ENCODE measurements at places on chromosomes 4 and X.

DNA sequence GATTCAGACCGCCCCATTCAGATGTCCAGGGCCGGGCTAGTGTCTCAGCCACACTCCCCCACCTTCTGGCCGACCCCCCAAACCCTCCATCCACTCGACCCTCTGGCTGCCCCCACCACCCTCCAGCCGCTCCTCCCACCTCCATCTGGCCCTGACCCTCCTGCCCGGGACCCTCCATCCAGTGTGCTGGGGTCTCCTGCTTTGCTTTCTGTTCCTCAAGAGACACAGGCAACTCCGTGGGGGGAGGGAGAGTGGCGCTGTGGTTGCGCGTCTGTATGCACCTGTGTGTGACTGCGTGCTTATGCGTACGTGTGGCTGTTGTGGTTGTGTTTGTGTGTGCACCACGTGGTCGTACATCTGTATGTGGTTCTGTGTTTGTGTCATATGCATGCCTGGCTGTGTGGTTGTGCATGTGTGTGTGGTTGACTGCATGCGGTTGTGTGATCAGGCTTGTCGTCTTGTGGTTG, 33.3 kb downstream of the CPLX1 start:
- DNase-seq, result peak; percentile 16

- DNase-seq, result no peak
These were observed 70.2 kb upstream of the MAP3K15 start for GRCh38 chrX:19585332-19586082.

GRCh38 chr4:177569434-177569833, 127.2 kb upstream of the AGA start:
- DNase-seq, result no peak

GRCh38 chr4:30818541-30818940, 98.4 kb downstream of the PCDH7 start:
- DNase-seq, result no peak

DNA sequence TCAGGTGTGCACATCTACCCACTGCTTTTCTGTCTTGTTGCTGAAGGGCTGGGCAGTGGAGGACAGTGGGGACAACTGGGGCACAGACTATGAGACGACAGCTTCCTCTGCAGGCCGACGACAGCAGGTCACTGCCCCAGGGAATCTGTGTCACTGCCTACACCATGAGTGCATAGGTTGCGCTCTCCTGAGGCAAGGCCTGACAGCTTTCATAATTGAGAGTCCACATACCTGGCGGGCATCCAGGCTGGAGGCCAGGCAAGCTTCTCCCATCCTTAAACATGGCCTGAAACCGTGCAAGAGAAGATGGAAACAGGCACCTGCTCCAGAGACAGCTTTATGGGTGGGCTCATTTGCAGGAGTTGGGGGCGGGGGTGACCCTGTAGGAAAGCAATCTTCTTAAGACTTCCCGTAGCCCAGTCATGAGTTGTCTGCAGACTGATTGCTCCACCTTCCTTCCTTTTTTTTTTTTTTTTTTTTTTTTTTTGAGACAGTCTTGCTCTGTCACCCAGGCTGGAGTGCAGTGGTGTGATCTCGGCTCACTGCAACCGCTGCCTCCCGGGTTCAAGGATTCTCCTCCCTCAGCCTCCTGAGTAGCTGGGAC, 2.9 kb downstream of the ANOS1 start:
- no peak for DNase-seq

GRCh38 chr4:24793219-24794005, 2.0 kb upstream of the SOD3 start:
- no peak for DNase-seq

DNA sequence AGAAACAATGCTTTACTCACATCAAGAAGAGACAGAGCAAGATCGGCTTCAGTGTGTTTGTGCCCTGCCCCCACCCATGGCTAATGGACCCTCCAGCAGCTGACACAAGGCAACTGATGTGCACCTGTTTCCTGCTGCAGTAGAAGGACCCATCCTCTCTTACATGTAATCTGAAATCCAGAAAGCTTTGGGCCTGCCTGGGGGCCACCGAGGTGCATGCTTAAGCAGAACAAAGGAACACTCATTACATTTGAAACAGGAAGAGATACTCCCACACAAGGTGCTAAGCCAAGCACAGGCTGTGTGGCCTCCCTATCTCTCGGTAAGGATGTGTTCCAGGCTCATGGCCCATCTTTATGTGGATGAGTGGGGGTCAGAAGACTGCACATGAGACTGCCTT, 338.0 kb downstream of the SPOCK3 start:
- DNase-seq, result no peak

DNA sequence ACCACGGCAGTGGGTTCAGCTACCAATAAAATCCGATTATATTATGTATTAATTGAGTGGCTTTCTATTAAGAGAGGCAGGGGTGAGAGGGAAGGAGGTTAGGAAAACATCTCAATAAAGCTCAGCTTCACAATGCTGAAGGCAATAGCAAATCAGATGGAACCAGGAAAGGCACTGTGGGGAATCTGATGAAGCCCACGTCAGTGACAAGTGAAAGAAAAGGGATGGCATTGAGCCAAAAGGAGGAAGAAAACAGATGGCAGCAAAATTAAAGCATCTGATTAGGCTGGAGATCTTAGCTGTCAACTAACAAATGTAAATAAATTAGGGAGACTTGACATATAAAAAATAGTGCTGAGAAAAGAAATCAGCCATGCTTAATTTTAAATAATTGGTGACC, 180.9 kb downstream of the RASL11B start:
- no peak for DNase-seq

DNA sequence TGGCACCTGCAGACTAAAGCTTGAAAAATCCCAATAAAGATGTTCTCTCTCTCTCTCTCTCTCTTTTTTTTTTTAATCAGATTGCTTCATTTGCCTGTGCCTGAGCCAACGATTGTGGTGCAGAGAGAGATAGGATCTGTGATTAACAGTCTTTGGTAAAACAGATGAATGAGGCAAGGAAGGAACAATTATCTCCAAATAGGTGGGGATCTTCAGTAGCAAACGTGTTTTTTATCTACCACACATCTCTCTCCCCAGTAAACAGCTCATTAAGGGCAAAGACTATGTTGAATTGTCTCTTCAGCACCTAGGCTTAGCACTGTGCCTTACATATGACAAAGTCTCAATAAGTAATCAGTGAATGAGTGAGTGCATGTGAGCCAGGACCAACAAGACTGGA, 96.3 kb downstream of the SMIM20 start:
- DNase-seq, result no peak

- no peak for DNase-seq
These were observed 17.2 kb upstream of the PRSS48 start for GRCh38 chr4:151259752-151260151.

GRCh38 chrX:24575496-24575895, 71.7 kb downstream of the PCYT1B start:
- no peak for DNase-seq

GRCh38 chrX:139475432-139475831, 55.1 kb upstream of the F9 start:
- DNase-seq, result no peak

- DNase-seq, result no peak
These were observed 62.2 kb downstream of the PRKX start for GRCh38 chrX:3651277-3651676.

DNA sequence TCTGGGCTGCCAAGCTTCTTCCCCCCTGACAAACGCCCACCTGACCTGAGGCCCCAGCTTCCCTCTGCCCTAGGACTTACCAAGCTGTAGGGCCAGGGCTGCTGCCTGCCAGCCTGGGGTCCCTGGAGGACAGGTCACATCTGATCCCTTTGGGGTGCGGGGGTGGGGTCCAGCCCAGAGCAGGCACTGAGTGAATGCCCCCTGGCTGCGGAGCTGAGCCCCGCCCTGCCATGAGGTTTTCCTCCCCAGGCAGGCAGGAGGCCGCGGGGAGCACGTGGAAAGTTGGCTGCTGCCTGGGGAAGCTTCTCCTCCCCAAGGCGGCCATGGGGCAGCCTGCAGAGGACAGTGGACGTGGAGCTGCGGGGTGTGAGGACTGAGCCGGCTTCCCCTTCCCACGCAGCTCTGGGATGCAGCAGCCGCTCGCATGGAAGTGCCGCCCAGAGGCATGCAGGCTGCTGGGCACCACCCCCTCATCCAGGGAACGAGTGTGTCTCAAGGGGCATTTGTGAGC, 37.0 kb downstream of the HTRA3 start:
- no peak for DNase-seq

GRCh38 chr4:5991405-5991804, 26.8 kb downstream of the C4orf50 start:
- no peak for DNase-seq

DNA sequence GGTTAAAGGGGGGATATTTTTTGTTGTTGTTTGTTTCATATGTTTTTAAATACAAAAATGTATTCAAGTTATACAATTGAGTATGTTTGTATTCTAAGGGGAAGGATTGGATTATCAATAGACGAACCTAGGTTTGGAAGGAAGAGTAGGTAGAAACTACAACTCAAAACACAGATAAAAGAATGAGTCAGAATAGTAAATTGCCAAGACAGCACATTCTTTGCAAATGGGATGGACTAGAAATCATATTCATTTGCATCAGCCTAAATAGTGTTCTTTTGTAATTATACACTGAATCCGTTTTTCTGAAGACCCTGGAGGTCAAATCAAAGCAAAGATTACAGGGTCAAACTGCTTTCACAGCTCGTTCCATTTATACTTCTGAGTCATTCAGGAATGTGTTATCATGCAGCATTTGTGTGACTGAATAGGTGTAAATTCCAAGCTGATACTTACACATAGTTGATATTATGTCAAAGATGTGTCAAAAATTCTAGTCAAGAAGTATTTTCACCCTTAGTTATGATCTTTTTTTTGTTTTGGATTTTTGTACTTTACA, 273.3 kb upstream of the FAT4 start:
- no peak for DNase-seq

DNA sequence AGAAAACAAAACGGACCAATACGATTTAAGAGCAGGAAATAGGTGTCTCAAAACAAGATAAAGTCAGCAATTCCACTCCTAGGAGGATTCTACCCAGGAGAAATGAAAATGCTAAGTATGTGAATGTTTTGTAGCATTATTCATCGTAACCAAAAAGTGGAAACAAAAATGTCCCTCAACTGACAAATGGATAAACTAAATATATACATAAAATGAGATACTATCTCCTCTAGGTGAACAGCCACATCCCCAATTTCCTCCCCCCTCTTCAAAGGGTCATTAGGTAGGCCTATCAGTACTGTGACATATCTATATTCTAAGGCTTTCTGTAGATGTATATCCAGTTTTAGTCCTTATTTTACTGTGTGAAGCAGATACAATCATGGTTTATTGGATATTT, 18.0 kb downstream of the DDX3X start:
- no peak for DNase-seq

- no peak for DNase-seq
These were observed 83.8 kb downstream of the HS3ST1 start for GRCh38 chr4:11344916-11345315.

DNA sequence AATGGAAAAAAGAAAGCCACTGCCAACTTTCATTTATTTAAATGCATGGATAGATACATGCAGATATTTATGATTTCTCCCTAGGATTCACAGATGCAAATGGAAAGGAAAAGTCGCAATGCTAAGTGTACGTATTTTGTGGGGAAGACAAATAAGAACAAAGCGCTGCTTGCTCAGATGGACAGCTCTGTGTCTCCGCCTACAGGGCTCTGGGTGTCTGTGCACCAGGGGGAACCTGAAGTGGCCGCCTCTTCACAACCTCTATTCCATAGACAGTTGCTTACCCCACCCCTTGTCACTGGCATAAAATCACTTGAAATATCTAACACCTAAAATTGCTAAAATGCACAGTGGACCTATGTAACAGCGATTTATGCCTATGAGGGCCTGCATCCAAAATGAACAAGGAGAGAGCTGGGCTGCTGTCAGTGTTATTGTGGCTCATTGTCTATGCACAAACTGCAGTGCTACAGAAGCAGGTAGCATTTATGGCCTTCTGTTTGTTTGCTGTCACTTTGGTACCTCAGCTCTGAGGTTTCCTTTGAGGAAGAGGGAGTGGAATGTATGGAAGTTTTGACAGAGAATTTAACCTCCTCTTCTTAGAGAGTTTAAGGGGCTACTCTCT, 58.6 kb upstream of the PAGE1 start:
- DNase-seq, result peak; percentile 0

- DNase-seq, result no peak
These were observed 2.1 kb upstream of the OCIAD2 start for GRCh38 chr4:48908687-48909086.

GRCh38 chr4:25900310-25900709, 13.7 kb upstream of the SMIM20 start:
- no peak for DNase-seq

DNA sequence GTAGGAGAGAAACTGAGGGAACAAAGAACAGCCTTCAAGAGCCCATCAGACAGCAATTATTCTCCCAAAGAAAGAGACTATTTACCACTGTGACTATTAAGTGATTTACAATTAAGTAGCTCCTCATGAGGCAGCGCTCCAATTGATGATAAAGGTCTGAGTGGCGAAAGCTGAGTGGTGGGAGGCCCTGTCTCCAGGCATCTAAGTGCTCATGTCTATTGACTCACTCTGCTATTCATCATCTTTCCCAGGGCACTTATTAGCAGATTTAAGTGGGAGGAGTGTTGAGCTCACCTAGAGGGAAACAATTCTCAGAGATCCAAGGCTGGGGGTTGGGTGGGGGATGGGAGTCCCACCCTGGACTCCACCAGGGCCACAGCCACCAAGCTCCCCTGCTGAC, 23.3 kb downstream of the AMER1 start:
- no peak for DNase-seq

- no peak for DNase-seq
These were observed 3.5 kb downstream of the SLC25A43 start for GRCh38 chrX:119402588-119402987.

- DNase-seq, result no peak
These were observed 160.9 kb downstream of the SMIM20 start for GRCh38 chr4:26074712-26075430.

All from HFF-Myc (cell line).